ENCODE measurements at places on chromosomes 7 and 10.

GRCh38 chr10:98577168-98577567, 130.4 kb upstream of the HPS1 start:
- no peak for DNase-seq

DNA sequence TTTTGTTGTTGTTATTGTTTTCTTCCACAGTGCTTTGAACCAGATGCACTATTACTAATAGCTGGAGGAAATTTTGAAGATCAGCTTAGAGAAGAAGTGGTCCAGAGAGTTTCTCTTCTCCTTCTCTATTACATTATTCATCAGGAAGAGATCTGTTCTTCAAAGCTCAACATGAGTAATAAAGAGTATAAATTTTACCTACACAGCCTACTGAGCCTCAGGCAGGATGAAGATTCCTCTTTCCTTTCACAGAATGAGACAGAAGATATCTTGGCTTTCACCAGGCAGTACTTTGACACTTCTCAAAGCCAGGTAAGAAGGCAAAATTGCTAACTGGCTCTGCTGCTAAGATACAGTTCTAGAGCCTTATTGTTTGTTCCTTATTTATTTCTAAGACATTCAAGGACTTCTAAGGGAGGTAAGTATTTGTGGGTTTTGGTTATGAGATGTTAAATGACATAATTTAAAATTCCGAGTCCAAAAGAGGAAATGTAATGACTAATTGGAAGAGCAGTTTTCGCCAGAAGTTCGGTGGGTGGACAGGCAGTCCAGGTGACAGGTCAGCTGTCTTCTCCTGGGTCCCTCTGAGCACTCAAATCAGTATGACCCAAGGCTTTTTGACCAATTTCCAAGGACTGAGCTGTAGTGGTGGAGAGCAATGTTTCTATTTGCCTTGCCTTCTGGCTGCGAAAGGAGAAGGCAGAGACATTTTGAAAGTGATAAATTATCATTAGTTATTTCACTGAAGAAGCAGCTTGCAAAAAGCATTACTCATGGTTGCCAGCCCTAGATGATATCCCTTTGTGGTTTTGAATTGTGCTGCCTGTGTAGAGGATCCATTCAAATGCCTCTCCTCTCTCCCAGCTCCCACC, 10.1 kb downstream of the SLC39A12 start:
- peak; percentile 12 for DNase-seq

DNA sequence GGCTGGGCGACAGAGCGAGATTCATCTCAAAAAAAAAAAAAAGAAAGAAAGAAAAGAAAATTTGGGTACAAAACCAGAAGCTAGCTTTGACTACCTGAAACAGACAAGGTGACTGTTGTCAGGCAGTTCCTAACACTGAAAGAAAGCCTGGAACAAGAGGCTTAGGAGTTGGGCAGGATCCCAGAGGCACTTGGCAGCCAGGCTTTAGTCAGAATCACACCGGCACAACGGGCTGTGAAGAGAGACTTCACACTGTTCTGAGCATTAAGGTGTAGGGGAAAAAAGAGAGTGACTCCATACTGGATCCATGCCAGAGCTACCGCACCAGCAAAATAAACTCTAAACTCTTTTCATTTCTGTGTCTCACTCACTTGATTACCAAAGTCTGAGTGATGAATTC, 130.8 kb downstream of the ZNF467 start:
- DNase-seq, result no peak

DNA sequence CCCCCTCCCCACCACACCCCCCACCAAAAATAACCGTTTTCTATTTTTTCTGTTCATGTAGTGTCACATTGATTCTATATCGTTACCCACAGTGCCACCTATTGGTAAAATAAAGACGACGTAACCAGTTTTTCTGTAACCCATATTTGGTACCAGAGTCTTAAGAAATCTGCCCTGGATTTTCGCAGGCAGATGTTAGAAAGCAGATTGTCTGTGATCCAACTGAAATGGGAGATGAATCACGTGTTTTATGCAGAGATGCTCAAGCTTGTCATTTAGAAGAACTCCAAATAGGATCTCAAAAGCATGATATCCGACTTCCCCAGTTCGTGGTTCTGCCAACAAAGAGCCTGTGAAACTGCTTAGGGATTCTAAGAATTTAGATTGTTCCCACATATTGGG, 261.1 kb upstream of the CSTF2T start:
- DNase-seq, result peak; percentile 53

DNA sequence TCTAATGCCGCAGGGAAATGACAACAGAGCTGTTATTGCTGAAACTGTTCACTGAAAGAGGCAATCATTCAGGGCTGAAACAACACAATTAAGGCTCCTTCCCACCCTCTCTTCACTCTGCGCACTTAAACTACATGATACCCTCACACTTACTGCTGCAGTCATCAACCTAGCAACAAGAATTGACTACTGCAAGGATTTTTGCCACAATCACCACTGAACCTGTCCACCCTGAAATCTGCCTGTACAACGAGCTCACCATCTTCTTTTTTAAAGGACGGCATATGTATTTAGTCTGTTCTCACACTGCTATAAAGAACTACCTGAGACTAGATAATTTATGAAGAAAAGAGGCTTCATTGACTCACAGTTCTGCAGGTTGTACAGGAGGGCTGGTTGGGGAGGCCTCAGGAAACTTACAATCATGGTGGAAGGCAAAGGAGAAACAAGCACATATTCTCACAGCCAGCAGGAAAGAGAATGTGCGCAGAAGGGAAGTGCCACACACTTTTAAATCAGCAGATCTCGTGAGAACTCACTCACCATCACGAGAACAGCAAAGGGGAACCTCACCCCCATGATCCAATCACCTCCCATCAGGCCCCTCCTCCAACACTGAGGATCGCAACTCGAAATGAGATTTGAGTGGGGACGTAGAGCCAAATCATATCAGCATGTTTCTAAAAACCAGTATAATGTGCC, 131.7 kb downstream of the SORCS1 start:
- no peak for DNase-seq

DNA sequence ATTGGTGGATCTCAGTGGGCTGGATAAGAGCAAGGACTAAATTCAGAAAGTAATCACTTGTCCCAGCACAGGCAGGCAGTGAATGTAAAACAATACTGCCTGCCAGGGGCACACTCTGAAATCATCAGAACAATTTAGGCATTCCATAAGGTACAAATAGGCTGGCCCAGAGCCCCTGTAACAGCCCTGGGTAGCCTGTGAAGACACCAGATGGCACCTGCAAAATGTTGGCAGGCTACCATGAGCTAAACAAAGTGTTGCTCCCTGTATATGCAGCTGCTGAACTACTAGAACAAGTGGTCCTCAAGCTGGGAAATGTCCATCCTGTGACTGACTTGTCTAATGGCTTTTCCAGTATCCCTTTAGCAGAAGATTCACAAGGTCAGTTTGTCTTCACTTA, 3.0 kb upstream of the PRSS37 start:
- DNase-seq, result no peak

- DNase-seq, result peak; percentile 89
These were observed 139.3 kb downstream of the GLI3 start for GRCh38 chr7:42097752-42098151.

- DNase-seq, result peak; percentile 68
These were observed 31.5 kb upstream of the KMT2E start for GRCh38 chr7:104982308-104983075.

GRCh38 chr10:119407254-119407777, 135.2 kb downstream of the RGS10 start:
- no peak for DNase-seq

DNA sequence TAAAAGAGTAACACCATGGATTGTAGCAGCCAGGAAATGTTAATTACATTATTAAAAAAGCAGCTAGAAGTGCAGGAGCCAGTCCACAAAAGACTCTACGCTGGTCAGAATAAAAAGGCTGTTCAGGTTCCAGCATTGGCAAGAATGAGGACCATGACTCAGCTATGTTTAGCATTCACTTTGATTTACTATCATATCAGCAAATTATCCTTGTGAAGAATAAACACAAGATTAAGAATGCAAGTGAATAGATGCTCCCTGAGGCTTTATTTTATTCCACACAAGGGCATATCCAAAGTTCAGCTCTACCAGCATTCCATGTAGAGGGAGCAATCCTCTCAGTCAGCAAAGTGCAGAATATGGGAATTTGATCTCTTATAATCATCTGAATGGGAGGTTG, 13.6 kb downstream of the DGKB start:
- DNase-seq, result peak; percentile 1

- no peak for DNase-seq
These were observed 86.6 kb downstream of the WDFY4 start for GRCh38 chr10:48771234-48771633.

GRCh38 chr10:152915-153314, 17.7 kb downstream of the ZMYND11 start:
- DNase-seq, result no peak

GRCh38 chr10:116972131-116972530, 32.9 kb downstream of the SHTN1 start:
- no peak for DNase-seq

- DNase-seq, result no peak
These were observed 66.4 kb upstream of the ZMIZ1 start for GRCh38 chr10:79002336-79002735.

DNA sequence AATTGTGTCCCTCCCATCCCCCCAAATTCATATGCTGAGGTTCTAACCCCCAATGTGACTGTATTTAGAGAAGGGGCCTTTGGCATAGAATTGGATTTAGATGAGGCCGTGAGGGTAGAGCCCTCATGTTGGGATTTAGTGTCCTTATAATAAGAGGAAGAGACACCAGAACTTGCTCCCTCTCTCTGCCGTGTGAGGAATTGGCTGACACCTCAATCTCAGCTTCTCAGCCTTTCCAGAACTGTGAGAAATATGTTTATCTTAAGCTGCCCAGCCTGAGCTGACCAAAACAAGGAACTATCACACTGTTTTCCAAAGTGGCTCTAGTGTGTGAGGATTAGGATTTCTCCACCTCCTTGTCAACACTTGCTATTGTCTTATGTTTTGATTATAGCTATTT, 400.0 kb upstream of the FZD8 start:
- no peak for DNase-seq

DNA sequence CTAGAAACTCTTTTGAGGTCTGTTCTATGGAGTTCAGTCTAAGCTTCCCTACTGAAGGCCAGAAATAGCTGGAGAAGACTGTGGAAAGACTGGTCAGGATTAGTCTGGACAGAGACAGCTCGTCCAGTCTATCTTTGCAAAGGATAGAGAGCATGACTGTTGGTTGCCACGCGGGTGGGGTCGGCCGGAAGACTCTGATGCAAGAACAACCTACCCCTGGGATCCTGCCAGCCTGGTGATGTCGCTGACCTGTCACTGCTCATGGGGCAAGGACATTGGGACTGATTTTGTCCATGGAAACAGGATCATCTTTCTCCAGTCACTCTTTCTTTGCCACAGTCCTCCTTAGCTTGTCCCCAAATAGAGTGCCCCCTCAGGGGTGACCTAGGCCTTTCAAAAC, 337.6 kb upstream of the NPSR1 start:
- DNase-seq, result no peak
